Suppressor macrophage treated with lipopolysaccharide for 1 hour (primary cell): ENCODE measurements at places on chromosomes 6 and 20.

DNA sequence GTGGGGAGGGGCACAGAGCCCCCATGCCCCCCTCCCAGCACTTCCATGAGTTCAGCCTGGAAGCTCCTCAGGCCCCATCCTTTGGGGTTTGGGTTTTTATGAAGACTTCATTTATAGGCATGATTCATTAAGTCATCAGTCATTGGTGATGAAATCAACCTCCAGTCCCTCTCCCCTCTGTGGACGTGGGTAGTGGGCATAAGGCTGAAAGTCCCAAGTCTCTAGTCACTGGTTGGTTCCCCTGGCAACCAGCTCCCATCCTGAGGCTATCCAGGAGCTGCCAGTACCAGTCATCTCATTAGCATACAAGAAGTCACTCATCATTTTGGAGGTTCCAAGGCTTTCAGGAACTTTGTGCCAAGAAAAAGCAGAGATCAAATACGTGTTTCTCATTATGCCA, 9.2 kb downstream of the TGM3 start:
- peak; percentile 52 for DNase-seq

GRCh38 chr20:17793986-17794385, 94.2 kb downstream of the BANF2 start:
- DNase-seq, result no peak

GRCh38 chr20:58524814-58525213, 9.6 kb upstream of the APCDD1L start:
- no peak for DNase-seq

DNA sequence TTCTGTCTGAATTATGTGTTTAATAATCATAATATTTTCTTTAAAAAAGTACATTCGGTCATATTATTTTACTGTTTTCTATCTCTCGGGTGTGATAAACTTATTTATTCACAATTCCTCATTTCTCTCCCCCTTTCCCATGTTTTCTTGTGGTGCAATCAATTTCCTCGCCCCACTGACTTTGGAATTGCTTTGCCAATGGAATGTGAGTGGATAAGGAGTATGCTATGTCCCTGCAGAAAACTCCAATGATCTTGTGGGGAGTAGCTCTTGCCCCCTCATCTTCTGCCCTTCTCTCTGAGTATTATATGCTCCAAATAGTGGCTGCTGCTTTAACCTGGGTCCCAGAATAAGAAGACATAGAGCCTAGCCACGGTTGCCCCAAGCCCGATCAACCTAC, 64.1 kb downstream of the HMGN3 start:
- no peak for DNase-seq

GRCh38 chr6:112332274-112332673, 14.9 kb upstream of the RFPL4B start:
- DNase-seq, result no peak

GRCh38 chr6:44850312-44850711, 462.8 kb downstream of the CDC5L start:
- no peak for DNase-seq

GRCh38 chr6:99093456-99094190, 145.9 kb upstream of the FBXL4 start:
- no peak for DNase-seq
